Esophagus squamous epithelium (tissue), 5 donors: ENCODE measurements at places on chromosomes 7 and 10.

DNA sequence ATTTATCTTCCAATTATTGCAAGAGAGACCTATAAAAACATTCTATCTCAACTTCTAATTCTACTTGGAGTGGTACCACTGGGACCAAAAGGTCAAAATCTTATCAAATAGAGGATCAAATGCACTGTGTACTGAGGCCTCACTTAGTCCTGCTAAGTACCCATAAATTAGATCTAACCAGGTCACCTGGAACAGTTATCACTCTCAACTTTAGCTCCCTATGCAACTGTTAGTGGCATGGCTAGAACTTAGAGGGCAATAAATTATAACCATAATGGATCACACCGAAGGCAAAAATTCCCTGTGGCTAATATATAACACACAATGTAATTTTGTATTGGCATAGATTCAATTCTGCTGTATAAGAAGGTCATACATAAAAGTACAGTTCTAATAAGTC lies 428.9 kb downstream of the PCDH15 start:
- no peak for DNase-seq

- DNase-seq, result no peak
These were observed 43.9 kb downstream of the HIP1 start for GRCh38 chr7:75694638-75695399.

DNA sequence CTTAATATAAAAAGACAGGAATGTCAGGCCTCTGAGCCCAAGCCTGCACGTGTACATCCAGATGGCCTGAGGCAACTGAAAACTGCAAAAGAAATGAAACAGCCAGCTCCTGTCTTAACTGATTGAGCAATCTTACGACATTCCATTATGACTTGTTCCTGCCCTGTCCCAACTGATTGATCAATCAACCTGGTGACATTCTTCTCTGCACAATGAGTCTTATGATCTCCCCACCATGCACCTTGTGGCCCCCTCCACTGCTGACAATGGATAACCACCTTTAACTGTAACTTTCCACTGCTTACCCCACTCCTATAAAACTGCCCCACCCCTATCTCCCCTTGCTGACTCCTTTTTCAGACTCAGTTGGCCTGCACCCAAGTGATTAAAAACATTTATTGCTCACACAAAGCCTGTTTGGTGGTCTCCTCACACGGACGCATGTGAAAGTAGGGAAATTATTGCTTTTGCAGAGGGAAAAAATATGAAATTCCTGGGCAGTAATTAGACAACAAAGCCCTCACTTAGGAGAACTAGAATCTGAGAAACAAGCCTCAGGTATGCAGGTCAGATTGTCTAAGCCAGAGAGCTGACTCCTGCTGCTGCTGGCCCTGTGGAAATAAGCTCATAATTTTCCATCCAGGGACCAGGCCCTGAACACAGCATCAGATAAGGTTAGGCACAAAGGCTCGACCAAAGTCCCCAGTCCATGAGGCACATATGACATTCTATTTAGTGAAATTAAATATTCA lies 5.3 kb downstream of the CYP3A7 start:
- DNase-seq, result no peak

DNA sequence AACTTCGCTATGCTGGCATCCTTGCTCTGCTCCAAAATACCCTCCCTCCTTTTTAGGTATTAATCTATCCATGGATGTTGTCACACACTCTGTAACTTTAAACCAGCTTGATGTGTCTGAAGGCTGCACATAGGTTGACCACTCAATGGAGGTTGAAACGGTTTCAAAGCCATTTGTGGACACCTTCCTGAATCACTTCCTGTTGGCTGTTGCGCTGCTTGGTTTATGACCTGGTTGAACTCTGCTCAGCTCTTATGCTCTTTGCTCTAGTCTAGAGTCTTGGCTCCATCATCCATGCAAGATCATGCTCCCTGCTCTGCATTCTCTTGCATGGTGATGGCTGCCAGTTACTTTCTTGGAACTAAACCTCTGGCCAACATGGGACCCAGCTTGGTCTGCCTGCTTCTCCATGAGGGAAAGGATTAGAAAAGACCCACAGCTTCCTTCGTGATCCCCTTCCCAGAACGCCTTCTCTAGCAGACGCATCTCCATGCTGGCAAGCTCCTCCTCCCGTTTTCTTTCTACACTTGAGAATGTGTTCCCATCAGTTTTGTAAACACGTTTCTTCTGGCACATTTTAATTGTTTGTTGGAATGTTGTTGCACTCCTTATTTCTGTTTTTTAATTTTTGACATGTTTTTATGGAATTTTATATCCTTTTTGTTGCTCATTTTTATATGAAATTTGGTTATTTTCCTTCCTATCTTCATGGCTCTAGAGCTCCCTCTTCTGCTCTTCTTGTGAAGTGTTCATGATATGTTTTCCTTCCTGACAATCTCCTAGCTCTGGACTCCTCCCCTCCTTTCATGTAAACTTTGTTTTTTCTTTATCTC lies 149.8 kb downstream of the XPNPEP1 start:
- DNase-seq, result no peak

DNA sequence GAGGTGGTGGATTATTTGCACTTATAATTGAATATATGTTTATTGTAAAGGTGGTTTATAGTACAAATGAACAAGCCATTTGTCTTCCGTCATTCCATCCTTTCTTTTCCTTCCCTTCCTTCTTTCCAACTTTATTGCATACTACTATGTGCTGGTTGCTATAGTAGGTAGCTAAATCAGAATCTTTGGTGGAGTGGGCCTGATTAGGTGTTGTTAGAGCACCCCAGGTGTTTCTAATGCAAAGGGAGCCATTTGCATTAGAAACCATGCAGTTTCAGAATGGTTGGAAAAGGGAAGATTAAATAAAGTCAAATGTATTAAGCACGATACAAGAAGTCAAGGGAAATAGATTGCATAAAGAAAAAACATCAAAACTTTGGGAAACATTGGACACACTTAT lies 88.8 kb upstream of the TRIL start:
- DNase-seq, result no peak

DNA sequence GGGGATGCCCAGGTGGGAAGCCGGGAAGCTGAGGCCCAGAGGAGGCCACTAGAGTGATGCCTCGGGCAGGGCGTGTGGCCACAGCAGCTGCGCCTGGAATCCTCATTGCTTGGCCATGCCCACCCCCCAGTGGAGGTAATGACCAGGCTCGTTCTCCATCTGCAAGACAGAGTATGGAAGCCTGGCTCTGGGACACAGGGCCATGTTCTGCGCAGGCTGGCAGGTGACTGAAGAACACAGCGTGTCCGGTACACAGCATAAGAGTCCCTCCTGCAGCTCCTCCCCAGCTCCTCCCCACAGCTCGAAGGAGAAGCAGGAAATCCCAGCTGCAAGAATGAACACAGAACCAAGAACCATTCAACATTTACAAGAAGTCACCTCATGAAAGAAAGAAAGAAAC lies 64.8 kb downstream of the SMURF1 start:
- DNase-seq, result no peak

DNA sequence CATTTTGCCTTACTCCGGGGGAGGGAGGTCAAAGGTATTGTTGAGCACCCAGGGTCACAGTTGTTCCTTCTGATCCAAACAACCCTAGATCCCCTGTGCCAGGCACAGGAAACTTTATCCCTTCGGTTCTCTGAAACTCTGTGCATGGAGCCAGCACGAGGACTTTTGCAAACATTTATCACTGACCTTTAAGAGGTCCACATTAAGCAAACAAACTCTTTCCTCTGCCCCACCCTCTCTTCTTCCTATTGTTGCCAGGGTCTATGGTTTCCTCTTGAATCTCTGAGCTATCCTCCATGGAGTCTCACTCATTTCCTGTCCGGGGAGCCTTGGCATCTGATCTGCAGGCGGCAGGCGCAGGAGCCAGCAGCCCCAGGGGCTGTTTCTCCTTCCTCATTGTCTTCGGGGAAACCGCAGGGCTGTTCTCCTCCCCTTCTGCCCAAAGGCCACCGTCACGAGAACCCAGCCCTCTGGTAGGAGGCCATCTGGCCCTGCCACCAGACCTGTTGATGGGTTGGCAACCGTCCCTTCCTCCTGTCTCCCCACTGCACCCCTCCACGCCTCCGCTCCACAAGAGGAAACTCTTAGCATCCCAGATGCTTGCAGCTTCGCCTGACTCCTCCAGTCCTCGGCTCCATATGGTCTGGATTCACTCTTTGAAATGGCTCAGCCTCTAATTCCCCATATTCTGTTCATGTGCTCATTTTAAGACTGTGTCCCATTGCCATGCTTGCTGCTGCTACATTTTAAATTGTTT lies 327.3 kb upstream of the NRP1 start:
- peak; percentile 17 for DNase-seq

DNA sequence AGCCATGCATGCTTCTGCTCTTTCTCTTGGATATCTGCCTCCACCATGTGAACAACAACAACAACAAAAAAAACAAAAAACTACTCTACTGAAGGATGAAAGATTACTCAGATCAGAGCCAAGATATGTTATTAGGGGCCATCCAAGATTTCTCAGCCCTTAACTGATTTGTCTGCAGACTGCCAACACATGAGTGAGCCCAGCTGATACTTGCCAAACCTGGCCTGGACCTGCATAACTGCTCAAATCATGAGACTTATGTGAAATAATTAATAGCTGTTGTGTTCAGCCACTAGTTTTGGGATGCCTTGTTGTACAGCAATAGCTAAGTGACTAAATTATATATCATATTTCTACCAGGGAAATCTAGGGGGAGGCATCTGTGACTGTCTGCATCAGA lies 334.5 kb upstream of the SORCS1 start:
- no peak for DNase-seq

DNA sequence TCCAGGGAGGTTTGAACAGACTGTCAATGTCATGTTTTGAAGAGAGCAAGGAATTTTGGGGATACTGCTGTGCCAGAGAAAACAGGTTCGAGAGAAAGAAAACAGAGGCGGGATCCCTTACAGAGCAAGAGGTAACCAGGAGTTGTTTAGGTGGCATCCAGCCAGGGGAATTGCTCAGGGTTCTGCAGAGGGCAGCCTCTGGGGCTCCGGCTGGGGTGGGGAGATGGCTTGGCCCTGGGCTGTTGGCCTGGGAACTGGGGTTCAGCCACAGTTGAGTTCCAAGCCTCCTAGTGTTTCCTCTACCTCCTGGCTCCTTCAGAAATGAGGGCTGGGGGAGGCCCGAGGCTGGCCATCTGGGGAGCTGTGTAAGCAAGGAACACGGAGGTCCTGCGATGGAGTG lies 68.0 kb downstream of the CAMK1D start:
- no peak for DNase-seq

GRCh38 chr10:102721954-102722353 lies 7.5 kb downstream of the SFXN2 start:
- no peak for DNase-seq

DNA sequence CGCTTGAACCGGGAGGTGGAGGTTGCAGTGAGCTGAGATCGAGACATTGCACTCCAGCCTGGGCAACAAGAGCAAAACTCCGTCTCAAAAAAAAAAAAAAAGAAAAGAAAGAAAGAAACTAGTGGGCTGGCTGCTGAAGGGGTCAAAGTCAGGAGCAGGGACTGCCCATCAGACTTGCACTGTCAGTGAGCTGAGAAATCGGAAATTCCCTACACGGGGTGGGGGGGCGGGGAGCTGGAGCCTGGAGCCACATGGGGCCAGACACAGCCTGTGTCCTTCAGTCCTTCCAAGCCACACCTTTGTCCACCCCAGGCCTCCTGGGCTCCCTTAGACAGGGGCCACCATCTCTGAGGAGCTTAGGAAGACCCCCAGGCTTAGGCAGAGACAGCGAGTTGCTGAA lies 34.5 kb downstream of the SRRM3 start:
- DNase-seq, result no peak

DNA sequence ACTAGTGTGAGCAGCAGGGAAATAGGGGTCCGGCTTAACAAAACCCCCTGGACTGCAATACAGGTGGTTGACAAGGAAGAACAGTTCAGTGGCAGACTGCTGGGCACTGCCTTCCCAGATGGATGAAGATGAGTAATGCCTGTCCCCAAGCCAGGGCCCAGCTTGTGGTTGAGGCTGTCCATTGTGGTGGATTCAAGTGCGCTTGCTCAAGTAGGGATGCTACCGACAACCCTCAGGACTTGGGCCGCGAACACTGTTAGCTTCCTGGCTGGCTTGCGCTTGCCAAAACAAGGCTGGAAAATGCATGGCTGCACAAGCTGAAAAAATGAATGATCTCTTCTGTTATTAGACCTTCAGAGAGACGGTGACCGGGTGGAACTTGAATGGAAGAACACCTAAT lies 116.1 kb upstream of the ACBD5 start:
- DNase-seq, result no peak

DNA sequence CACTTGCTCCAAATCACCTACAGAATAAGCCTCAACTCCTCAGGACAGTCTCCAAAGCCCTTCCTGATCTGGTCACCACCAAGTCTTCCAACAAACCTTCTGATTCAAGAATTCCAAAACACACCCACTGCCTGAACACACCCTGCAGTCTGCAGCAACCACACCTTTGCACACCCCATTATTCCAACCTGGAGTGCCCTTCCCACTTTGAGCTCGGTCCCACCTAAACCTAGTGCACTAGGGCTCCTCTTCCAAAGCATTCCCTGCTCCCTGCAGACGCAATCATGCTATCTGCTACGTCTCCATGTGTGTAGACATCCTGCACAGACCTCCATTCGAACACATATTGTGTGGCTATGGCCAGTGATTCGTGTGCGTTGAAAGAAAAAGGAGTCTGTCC lies 289.3 kb downstream of the GRID1 start:
- no peak for DNase-seq

DNA sequence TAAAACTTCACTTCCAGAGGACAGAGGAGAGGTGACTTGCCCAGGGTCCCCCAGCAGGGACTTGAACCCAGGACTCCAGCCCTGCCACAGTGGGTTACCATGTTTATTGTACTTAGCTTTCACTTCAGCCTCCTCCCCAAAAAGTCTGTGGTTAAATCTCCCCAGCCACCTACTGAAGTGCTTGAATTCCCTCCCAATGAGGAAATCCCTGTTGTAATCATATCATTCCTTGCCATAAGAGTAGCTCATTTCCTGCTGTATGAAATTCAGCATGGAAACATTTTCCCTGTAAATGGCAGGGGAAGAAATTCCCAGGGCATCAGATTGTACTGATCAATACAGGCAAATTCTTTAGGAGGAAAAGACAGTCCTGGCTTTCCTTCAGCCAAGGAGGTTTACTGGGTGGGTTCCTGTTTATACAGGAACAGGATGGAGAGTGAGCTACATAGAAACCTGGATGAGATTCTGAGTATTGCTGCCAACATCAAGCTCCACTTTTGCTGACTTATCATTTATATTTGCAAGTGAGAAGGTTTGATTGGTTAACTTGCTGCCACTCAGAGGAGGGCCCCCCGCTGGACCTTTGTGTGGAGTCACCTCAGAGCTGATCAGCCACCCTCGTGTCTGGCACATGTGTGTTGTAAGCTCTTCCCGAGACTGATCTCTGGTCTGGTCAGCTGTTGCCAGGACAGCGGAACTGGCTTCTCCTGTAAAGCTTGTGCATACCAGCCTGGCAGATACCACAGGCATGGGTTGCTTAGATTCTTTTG lies 16.4 kb upstream of the PDZD8 start:
- no peak for DNase-seq

GRCh38 chr7:45647967-45648670 lies 74.0 kb downstream of the ADCY1 start:
- no peak for DNase-seq

- DNase-seq, result no peak
These were observed 172.4 kb downstream of the COBL start for GRCh38 chr7:51144178-51144577.
